Activated T-cell treated with anti-CD3 and anti-CD28 coated beads, Interleukin-2, amount 50 U/mL, for 48 hours (primary cell): ENCODE measurements at places on chromosomes 4 and X.
A peak's percentile ranks its signal among the peaks of the same experiment; 100 is the strongest.

DNA sequence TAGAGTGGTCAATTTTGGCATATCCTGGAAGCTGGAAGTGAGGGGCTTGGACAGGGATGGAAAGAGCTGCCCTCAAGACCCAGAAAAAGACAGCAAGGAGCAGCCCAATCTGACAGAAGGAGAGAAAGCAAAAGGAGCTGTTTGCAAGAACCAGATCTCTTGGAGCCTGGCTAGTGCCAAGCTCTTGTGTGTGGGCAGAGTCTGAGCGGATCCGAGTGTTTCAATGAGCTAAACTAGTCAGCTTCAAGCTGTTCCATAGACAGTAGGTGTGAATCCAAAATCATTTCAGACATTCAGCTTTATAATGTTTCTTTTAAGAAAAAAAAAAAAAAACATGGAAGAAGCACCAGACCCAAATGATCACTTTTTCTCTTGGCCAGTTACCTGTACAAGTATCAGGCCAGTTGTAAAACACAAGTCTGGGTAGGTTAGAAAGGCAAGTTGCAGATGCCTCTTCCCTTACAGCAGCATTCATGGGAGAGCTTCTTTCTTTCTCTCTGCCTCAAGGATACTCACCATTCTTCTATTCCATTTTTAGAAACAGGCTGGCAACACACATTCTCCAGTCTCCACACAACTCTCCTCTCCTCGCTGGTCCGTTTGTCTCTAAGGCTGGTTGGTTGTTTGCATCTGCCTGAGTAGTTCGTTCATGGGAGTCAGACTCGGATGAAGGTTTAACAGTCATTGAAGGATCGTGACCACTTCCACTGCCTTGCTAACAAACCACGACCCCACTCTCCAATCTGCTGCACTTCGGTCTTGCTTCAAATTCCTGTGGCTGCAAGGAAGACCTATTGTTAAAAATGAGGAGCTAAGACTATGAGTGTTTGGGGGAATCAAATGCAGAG, 105.2 kb upstream of the GATB start:
- no peak for DNase-seq

GRCh38 chrX:41087201-41087600, 2.0 kb downstream of the USP9X start:
- DNase-seq, result no peak

GRCh38 chr4:39044956-39045826, 13.0 kb upstream of the TMEM156 start:
- DNase-seq, result no peak

- no peak for DNase-seq
Observed at GRCh38 chr4:78119698-78120097, 62.6 kb downstream of the FRAS1 start.

DNA sequence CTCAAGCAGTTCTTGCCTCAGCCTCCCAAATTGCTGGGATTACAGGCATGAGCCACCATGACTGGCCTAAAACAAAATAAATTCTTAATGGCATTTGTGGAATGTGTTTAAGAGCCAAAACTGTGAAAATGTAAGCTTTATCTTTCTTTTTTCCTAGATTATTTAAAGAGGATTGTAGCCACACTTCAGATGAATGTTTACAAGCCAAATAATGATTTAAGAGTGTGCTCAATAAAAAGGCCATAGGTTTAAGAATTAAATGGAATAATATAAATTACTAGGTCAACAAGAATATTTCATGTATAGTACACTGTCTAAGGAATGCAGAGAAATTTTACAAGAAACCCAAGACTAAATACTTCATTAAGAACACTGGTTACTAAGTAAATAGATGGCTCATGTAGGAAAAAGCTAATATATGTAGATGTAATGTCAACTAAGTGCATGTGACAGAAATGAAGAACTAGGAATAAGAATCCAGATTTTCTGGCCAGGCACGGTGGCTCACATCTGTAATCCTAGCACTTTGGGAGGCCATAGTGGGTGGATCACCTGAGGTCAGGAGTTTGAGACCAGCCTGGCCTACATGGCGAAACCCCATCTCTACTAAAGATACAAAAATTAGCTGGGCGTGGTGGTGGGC, 21.3 kb upstream of the UGDH start:
- DNase-seq, result no peak

DNA sequence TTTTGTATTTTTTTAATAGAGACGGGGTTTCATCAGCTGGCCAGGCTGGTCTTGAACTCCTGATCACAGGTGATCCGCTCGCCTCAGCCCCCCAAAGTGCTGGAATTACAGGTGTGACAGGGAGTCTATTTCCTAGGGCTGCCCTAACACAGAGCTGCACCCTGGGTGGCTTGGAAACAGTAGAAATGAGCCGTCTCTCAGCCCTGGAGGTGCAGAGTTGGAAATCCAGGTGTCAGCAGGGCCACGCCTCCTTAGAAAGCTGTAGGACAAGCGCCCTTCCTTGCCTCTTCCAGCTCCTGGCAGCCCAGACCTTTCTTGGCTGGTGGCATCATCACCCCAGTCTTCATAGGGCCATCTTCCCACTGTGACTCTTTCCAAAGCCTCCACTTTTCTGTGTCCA, 71.6 kb downstream of the DCTD start:
- no peak for DNase-seq

DNA sequence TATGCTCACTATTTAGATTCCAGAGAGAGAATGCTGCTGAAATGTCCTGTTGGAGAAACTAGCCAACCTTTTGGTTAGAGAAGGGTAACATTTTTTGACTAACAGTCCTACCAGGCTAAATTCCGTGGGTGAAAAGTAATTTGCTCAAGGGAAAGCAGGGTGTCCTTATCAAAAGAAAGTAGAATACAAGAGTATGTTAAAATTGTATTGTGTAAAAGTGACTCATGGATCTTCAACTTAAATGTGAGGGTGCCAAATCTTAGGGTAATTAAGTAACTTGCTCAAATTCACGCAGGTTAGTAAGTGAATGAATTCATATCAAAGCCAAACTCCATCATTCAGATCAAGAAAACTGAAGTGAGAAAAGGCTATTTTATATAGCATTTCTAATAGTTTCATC, 81.7 kb downstream of the PCDH7 start:
- DNase-seq, result no peak

DNA sequence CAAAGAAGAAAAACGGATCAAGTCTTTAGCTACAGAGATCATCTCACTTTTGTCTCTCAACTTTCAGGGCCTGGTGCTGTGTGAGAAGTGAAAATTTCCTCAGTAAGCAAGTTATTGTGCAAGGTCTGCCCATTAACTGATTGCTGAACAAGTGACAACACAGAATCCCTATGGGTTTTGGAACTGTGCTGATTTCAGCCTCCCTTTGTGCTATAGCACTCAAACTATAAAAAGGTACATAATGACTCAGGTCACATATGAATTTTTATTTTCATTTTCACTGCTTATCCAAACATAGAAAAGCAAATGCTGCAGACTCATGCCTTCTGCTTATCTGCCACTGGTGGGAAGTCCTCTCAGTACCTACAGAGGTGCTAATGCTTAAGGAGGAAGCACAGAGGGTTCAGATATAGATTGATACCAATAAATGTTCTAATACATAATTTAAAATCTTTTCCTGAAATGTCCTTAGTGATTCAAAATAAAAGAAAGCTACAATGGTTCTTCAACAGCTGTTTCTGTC, 576.2 kb upstream of the CT83 start:
- DNase-seq, result no peak

DNA sequence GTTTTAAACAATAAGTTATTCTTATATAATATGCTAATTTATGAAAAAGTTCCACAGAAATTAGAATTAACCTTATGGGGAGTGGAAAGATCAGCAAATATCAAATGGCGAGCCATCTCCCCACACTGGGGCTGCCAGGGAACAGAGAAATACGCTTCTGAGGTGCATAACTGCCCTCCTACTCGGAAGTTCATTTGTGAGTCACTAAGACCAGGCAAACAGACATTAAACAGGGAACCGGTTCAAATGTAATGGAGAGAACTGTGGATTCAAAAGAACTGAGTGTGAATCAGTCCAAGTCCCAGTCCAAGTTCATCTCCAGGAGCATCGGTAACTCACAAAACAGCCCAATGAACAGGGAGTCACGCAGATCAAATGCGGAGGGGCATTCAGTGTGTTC, 11.4 kb upstream of the S100G start:
- DNase-seq, result no peak

- DNase-seq, result peak; percentile 37
Observed at GRCh38 chrX:72308566-72309296, 3.0 kb upstream of the CITED1 start.

DNA sequence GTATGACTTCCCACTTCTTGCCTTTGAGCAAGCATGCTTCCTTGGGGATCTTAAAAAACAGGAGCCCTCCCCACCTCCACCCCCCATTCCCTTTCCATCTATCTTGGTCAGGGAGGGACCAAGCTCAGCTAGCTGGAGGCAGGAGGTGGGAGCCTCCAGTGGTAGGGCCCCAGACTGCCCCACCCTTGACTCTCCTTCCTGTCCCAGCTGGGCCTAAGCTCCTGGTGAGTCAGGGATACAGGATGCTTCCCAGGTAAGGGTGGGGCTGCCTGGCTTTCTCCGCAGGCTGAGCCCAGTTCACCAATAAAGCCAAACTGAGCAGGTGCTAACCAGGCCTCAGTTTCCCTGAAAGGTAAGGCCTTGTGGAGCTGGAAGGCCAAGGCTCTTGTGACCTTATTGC, 15.2 kb downstream of the EFNB1 start:
- DNase-seq, result no peak

- no peak for DNase-seq
Observed at GRCh38 chr4:168562041-168562571, 65.3 kb downstream of the PALLD start.

GRCh38 chr4:147109800-147110199, 164.1 kb upstream of the TTC29 start:
- no peak for DNase-seq

GRCh38 chrX:98956014-98956413, 1454.1 kb downstream of the PCDH19 start:
- no peak for DNase-seq

DNA sequence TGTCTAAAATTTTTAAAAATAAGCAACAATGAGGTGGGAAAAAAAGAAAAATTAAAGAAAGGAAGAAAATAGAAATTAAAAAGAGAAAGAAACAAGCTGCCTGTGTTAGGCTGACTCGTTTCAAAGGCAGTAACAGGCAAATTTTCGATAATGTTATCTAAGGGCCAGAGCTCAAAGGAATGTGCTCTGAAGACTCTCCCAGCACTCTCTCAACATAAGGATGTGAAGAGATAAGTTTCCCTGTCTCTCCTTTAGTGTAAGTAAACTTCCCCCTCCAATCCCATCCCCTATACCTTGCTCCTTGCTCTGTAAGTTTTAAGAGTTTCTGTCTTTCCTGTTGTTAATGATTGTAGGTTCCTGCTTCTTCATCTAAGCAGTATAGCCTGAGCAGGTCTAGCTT, 172.8 kb downstream of the TEX13C start:
- no peak for DNase-seq

DNA sequence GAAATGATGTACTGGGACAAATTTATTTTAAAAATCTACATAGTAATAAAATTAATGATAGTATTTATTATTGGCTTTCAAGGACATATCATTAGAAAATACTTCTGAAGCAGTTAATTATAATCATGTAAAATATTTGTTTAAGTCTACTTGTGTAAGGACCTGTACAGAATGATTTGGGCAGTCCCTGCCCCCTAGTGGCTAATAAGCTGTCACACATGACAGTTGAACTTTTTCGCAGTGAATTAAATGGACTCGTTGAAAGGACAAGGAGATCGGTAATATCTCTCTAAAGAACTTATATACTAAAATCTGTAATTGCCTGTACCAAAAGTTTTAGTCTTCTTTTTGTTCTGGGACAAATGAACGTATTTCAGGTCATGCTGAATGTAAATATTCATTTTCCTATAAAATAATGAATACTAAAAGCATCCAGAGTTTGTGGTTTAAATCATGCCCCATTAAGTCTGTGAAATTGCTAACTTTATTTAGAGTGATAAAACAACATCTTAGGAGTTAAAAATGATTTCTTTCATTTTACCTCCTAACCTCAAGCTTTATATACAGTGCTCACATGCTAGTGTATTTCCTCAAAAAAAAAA, 13.6 kb downstream of the EXOC1 start:
- no peak for DNase-seq

GRCh38 chrX:27254656-27255055, 208.5 kb downstream of the PPP4R3C start:
- DNase-seq, result no peak

- DNase-seq, result no peak
Observed at GRCh38 chrX:119036107-119037029, 36.4 kb upstream of the CT47C1 start.

DNA sequence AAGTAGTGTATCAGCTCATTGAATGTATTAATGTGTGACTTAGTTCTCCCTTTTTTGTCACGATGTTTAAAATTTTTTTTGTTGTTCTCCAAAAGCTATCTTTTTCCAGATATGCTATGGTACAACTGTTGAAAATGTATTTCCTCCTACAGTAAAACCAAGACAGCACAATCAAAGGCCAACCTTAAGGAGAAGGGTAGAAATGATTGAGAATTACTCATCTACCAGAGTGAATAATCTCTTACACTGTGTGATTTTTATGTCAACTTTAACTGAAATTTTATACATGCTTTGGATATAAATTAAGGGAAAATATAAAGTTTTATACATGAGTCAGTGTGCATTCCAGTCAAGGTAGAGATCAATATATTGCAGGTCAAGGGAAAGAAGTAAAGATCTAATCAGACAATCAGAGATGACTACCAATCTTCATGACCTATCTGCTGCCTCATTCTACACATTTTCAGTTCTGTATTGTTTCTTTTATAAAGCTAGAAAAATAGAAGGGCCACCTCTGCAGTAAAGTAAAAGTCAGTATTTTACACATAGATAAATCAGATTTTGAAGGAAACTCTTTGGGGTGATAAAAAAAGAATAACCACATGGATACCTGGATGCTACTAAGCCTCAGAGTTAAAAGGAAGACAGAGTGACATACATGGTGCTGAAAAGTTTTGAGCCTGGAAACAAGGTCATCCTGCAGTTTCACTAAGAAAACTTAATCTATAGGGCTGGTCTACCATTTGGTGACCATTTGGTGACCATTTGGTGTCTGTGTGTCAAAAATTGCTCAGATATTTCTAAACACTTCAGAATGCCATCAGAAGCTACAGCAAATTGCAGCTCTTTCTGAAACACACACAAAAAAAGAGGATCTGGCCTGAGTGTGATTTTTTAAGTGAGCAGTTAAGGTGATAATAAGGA, 1.6 kb downstream of the FAM13A start:
- DNase-seq, result no peak

DNA sequence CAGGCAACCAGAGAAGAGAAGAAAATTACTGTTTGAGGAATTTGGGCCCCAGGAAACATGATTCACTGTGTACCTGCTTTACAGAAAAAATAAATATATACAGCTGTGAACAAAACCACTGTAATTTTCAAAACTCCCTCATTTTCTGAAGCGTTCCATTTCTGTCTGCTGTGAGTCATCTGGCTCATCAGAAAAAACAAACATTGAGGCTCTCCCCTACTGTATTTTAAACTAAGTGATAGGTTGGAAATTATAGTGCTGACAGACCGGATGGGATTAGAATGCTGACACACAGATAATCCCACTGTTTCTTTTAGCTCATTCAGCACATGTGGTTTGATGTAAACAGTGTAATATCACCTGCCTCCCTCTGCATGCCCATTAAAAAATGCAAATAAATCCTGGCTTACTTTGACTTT, 847.0 kb downstream of the TRIML1 start:
- no peak for DNase-seq

- DNase-seq, result no peak
Observed at GRCh38 chr4:83054928-83055327, 19.9 kb downstream of the COPS4 start.

- no peak for DNase-seq
Observed at GRCh38 chr4:25984796-25985195, 70.8 kb downstream of the SMIM20 start.

- DNase-seq, result no peak
Observed at GRCh38 chr4:86032476-86033022, 327.3 kb downstream of the MAPK10 start.
